ENCODE measurements at places on chromosomes 7 and 10.

DNA sequence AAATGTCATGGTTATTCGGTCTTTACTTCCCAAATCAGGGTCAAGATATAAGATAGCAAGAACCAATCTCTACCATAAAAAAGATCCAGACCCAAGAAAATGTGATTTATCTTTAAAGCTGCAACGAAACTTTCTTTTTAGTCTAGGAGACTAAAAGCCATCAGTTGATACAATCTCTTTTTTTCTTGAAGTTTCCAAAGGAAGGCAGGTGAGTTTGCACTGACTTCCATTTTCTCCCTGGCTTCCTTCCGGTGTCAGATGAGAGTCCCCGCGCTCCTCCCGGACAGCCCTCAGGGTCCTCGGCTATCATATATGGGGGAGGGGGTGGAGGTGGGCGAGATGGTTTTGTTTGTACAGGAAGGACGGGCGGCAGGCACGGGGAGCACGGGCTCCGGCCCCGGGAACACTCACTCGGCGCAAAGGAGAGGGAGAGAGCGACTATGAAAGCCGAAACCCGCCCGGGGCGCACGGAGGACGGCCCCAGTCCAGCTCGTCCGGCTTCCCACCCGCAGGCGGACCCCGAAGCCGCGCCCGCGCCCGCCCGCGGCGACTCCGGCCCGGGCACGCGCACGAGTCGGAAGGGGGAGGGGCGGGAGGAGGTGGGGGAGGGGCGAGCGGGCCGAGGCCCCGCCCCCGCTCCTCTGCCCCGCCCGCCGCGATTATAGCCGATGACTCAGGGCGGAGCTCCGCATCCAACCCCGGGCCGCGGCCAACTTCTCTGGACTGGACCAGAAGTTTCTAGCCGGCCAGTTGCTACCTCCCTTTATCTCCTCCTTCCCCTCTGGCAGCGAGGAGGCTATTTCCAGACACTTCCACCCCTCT is at the start of gene BAG3:
Gene BAG3 (plus strand): TSS at position 689 of the 822 bp plus-strand sequence. CDS start 296 bp downstream, outside the sequence.
- H3K4me3 ChIP-seq, result peak within 1 kb of the TSS; percentile 73
- H3K4me1 ChIP-seq, result peaks cover 39% of the 10 kb centered on the region
- DNase-seq, result peak; percentile 73
- H3K27ac ChIP-seq, result peak within 1 kb of the TSS; percentile 76
- H3K27me3 ChIP-seq, result no peaks in the 10 kb centered on the region

DNA sequence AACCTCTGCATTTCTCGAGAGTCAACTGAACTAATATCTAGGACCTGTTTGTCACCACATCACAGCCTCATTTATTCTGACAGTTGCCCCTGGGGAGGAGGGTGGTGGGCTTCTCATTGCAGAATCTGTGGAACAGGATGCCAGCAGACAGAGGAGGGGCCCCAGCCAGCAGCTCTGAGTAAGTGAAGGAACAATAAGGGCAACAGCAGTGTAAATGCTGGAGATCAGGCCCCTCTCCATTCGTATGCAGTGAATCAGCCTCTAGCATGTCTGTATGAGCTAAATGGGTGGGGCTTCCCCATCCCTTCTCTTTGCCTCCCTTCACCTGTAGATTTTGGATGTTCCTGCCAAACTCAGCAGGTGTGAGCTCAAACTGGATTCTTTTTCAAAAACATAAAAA is 7.7 kb upstream of the CPVL start:
- no peak for DNase-seq
- no peak overlapping the region for H3K4me3 ChIP-seq
- no peaks in the 10 kb centered on the region for H3K4me1 ChIP-seq
- no peaks in the 10 kb centered on the region for H3K36me3 ChIP-seq
- H3K27ac ChIP-seq, result no peak overlapping the region

- H3K4me1 ChIP-seq, result peaks cover 6% of the 10 kb centered on the region
- peaks cover 21% of the 10 kb centered on the region for H3K27me3 ChIP-seq
- no peak for DNase-seq
- no peak overlapping the region for H3K4me3 ChIP-seq
Observed at GRCh38 chr7:1407892-1408291, 51.4 kb downstream of the MICALL2 start.

DNA sequence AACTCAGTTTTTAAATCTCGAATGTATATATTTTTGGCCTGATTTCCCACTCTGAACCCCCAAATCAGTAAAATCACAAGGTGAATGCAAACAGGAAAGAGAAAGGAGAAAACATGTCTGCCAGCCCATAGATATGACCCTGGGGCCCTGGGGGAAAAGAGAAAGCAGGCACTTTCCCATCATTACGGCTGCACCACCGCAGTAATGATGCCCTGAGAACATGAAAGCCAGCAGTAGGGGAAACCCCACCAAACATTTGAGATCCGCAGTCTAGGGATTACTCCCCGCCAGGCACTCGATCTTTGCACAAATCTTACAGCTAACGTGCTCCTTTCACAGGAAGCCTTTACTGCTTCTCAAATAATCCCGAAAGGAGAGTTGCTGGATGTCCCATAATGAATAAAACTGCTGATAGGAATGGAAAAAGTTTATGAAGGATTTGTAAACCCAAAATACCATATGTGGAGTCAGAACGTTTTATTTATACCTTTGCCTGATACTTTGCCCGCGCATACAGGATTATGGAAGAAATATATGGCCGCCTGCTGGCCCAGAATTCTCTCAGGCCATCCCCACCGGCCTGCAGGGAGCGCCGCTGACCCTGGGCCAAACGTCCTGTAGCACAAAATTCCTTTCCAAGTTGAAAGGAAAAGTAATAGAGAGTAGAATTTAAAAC is 180.0 kb upstream of the INHBA start:
- H3K4me1 ChIP-seq, result peaks cover 15% of the 10 kb centered on the region
- no peaks in the 10 kb centered on the region for H3K27me3 ChIP-seq
- DNase-seq, result no peak
- no peak overlapping the region for H3K4me3 ChIP-seq
- H3K27ac ChIP-seq, result no peak overlapping the region
- H3K36me3 ChIP-seq, result no peaks in the 10 kb centered on the region

- H3K4me1 ChIP-seq, result no peaks in the 10 kb centered on the region
- no peaks in the 10 kb centered on the region for H3K27me3 ChIP-seq
- no peak overlapping the region for H3K4me3 ChIP-seq
- no peak for DNase-seq
Observed at GRCh38 chr7:48458701-48459524, 287.7 kb downstream of the ABCA13 start.

GRCh38 chr10:112330162-112330561 is 43.8 kb upstream of the ACSL5 start:
- H3K4me3 ChIP-seq, result no peak overlapping the region
- H3K36me3 ChIP-seq, result no peaks in the 10 kb centered on the region
- no peak for DNase-seq
- H3K27ac ChIP-seq, result no peak overlapping the region
- no peaks in the 10 kb centered on the region for H3K4me1 ChIP-seq

- DNase-seq, result no peak
- H3K4me3 ChIP-seq, result no peak overlapping the region
- no peaks in the 10 kb centered on the region for H3K27me3 ChIP-seq
- H3K4me1 ChIP-seq, result no peaks in the 10 kb centered on the region
- no peaks in the 10 kb centered on the region for H3K36me3 ChIP-seq
Observed at GRCh38 chr10:8677642-8678041, 623.2 kb downstream of the GATA3 start.

GRCh38 chr7:83876593-83876992 is 227.7 kb upstream of the SEMA3E start:
- no peaks in the 10 kb centered on the region for H3K27me3 ChIP-seq
- H3K27ac ChIP-seq, result no peak overlapping the region
- H3K4me3 ChIP-seq, result no peak overlapping the region
- no peaks in the 10 kb centered on the region for H3K4me1 ChIP-seq
- no peak for DNase-seq
- no peaks in the 10 kb centered on the region for H3K36me3 ChIP-seq

- no peaks in the 10 kb centered on the region for H3K4me1 ChIP-seq
- no peaks in the 10 kb centered on the region for H3K27me3 ChIP-seq
- no peaks in the 10 kb centered on the region for H3K36me3 ChIP-seq
- H3K27ac ChIP-seq, result no peak overlapping the region
- no peak overlapping the region for H3K4me3 ChIP-seq
- no peak for DNase-seq
Observed at GRCh38 chr7:145263886-145264285, 428.0 kb upstream of the TPK1 start.

DNA sequence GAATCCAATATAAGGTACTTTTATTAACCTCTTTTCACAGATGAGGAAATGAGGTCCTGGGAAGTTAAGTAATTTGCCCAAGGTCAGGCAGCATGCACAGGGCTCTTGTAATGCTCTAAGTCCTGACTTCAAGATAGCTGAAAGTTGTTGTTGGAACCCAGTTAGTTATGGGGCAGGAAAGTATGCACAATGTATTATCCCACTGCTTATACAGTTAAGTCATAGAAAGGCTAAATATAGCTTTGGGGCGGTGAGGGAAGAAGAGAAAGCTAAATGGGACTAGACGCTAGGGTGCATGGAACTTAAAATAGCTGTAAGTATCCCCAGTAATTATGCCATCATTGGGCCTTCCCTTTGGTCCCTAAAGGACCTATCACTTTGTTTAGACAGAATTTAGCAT is 9.2 kb downstream of the GLCCI1 start:
- no peaks in the 10 kb centered on the region for H3K36me3 ChIP-seq
- no peak overlapping the region for H3K4me3 ChIP-seq
- no peaks in the 10 kb centered on the region for H3K27me3 ChIP-seq
- no peak overlapping the region for H3K27ac ChIP-seq

GRCh38 chr7:99039384-99039891 is 104.5 kb downstream of the SMURF1 start:
- H3K4me1 ChIP-seq, result no peaks in the 10 kb centered on the region
- H3K4me3 ChIP-seq, result no peak overlapping the region
- H3K27me3 ChIP-seq, result no peaks in the 10 kb centered on the region
- H3K27ac ChIP-seq, result no peak overlapping the region

GRCh38 chr10:43100366-43100765 is 23.5 kb downstream of the RET start:
- H3K27ac ChIP-seq, result no peak overlapping the region
- no peak for DNase-seq
- peaks cover 3% of the 10 kb centered on the region for H3K27me3 ChIP-seq
- H3K4me1 ChIP-seq, result no peaks in the 10 kb centered on the region
- H3K4me3 ChIP-seq, result no peak overlapping the region

- no peaks in the 10 kb centered on the region for H3K36me3 ChIP-seq
- no peak for DNase-seq
- H3K27me3 ChIP-seq, result no peaks in the 10 kb centered on the region
- no peak overlapping the region for H3K4me3 ChIP-seq
Observed at GRCh38 chr10:2839081-2839725, 228.1 kb upstream of the PFKP start.

- no peak for DNase-seq
- H3K4me1 ChIP-seq, result no peaks in the 10 kb centered on the region
- H3K36me3 ChIP-seq, result no peaks in the 10 kb centered on the region
- no peak overlapping the region for H3K4me3 ChIP-seq
- no peaks in the 10 kb centered on the region for H3K27me3 ChIP-seq
- no peak overlapping the region for H3K27ac ChIP-seq
Observed at GRCh38 chr7:100794741-100795140, 32.6 kb downstream of the EPHB4 start.

- no peak overlapping the region for H3K27ac ChIP-seq
- peaks cover 8% of the 10 kb centered on the region for H3K4me1 ChIP-seq
- H3K36me3 ChIP-seq, result no peaks in the 10 kb centered on the region
- peak; percentile 26 for DNase-seq
- no peak overlapping the region for H3K4me3 ChIP-seq
Observed at GRCh38 chr7:823649-824048, 8.6 kb upstream of the SUN1 start.

- no peak overlapping the region for H3K4me3 ChIP-seq
- H3K27me3 ChIP-seq, result peaks cover 3% of the 10 kb centered on the region
Observed at GRCh38 chr10:79498291-79498829, 14.0 kb upstream of the EIF5AL1 start.

DNA sequence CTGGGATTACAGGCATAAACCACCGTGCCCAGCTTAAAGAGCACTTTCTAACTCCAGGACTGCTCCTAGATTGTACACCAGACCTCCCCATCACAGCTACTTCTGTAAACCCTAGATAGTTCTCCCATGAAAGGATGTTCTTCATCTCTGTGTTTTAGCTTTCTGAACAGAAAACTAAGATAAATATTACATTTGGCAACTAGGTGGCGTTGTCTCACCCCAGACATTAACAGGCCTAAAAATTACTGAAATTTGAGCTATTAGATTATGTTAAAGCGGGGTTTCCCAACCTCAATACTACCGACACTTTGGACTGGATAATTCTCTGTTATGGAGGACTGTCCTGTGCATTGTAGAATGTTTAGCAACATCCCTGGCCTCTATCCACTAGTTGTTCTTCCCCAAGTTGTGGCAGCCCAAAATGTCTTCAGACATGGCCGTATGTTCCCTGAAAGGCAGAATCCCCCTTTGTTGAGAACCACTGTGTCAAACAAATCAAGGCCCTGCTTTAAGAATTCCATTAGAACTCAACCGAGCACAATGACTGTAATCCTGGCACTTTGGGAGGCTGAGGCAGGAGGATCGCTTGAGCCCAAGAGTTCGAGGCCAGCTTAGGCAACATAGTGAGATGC is 19.1 kb downstream of the ATOH7 start:
- H3K36me3 ChIP-seq, result no peaks in the 10 kb centered on the region
- H3K27ac ChIP-seq, result no peak overlapping the region
- no peaks in the 10 kb centered on the region for H3K27me3 ChIP-seq
- DNase-seq, result no peak

DNA sequence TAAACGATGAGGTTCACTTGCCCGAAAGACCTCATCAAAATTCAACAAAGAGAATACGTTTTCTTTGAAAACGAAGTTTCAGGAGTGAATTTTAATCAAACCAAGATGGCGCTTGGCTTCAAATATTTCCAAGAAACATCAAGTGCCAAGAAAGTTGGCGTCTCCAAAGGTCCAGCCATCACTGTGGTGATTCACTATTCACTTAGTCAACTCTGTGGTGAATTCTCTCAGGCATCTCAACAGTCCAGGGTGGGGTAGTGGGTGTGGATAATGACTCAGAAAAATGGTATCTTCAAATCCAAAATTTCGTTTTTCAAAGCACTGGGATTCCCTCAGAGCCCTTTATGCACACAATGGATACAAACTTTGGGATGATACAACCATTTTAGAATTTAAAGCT is 133.1 kb downstream of the SVIL start:
- H3K36me3 ChIP-seq, result no peaks in the 10 kb centered on the region
- DNase-seq, result no peak
- H3K27me3 ChIP-seq, result no peaks in the 10 kb centered on the region
- no peak overlapping the region for H3K27ac ChIP-seq

GRCh38 chr7:121531175-121532070 is 135.3 kb upstream of the FAM3C start:
- H3K27me3 ChIP-seq, result no peaks in the 10 kb centered on the region
- no peak overlapping the region for H3K27ac ChIP-seq
- H3K4me1 ChIP-seq, result no peaks in the 10 kb centered on the region
- no peak overlapping the region for H3K4me3 ChIP-seq
- no peaks in the 10 kb centered on the region for H3K36me3 ChIP-seq

- peak; percentile 7 for DNase-seq
- H3K4me1 ChIP-seq, result no peaks in the 10 kb centered on the region
- H3K36me3 ChIP-seq, result no peaks in the 10 kb centered on the region
- H3K27ac ChIP-seq, result no peak overlapping the region
- H3K27me3 ChIP-seq, result no peaks in the 10 kb centered on the region
Observed at GRCh38 chr10:24552346-24553016, 171.2 kb downstream of the ARHGAP21 start.
